Uterus (tissue), 4 donors: ENCODE measurements at places on chromosomes 6 and 20. TPM values are rescaled to one million over a fixed set of nuclear protein-coding genes. Genes with fewer than 3 reads are reported as not detected.

E2F1 gene
- total RNA-seq, result not detected

PNLDC1 gene
- total RNA-seq, result not detected

FLRT3 gene
- 5.2 TPM for total RNA-seq

CENPW gene
- total RNA-seq, result not detected

OR2W1 gene
- total RNA-seq, result not detected

KIFC1 gene
- 20.0 TPM for total RNA-seq

RHAG gene
- total RNA-seq, result not detected

DNA sequence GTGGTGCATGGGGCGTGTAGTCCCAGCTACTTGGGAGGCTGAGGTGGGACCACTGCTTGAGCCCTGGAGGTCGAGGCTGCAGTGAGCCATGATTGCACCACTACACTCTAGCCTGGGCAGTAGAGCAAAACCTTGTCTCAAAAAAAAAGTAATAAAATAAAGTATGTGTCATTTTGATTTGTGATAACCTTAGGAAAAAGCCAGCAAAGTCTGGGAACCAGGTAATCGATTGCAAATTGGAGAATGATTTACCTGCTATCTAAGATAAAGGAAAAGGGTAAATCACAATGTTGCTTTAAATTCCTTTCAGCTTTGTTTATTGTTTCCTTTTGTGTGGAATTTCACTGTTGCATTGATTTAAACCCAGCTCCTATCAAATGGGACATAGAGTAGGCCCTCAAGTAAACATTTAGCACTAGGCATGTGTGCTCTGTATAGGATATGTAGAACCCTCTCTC, 59.0 kb downstream of the SGK1 start:
- H3K27ac ChIP-seq, result no peak overlapping the region
- H3K4me1 ChIP-seq, result no peaks in the 10 kb centered on the region
- H3K36me3 ChIP-seq, result no peaks in the 10 kb centered on the region
- no peak overlapping the region for H3K4me3 ChIP-seq

- H3K4me1 ChIP-seq, result no peaks in the 10 kb centered on the region
- no peak overlapping the region for H3K27ac ChIP-seq
- no peak for DNase-seq
- no peaks in the 10 kb centered on the region for H3K36me3 ChIP-seq
Measured at GRCh38 chr6:161829291-161829729, 555.4 kb upstream of the AGPAT4 start.

- H3K27ac ChIP-seq, result no peak overlapping the region
- H3K36me3 ChIP-seq, result no peaks in the 10 kb centered on the region
- no peak overlapping the region for H3K4me3 ChIP-seq
- H3K4me1 ChIP-seq, result no peaks in the 10 kb centered on the region
- H3K27me3 ChIP-seq, result no peaks in the 10 kb centered on the region
Measured at GRCh38 chr6:148557796-148558321, 189.0 kb upstream of the UST start.

GRCh38 chr20:4260102-4260501, 244.7 kb upstream of the RNF24 start:
- DNase-seq, result no peak
- no peak overlapping the region for H3K4me3 ChIP-seq
- H3K4me1 ChIP-seq, result no peaks in the 10 kb centered on the region
- H3K27ac ChIP-seq, result no peak overlapping the region

DNA sequence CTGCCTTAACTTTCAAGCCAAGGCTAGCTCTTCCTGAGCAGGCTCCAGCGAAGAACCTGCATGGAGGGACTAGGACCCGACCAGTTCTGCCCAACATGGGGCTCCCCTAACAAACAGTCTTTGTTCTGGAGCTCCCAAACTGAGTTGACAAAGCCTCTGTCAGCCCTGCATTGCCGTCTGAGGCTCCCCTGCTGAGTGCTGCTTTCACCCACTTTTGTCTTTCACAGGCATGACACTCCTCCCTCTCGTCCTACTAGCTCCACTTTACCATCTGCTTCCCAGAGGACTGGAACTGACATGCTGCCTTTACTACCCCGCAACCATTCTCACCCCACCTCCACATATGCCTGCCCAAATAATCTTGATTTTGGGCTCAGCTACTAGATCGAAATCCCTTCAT, 45.1 kb upstream of the B4GALT5 start:
- no peak overlapping the region for H3K4me3 ChIP-seq
- no peaks in the 10 kb centered on the region for H3K36me3 ChIP-seq
- no peak for DNase-seq
- H3K27ac ChIP-seq, result no peak overlapping the region
- no peaks in the 10 kb centered on the region for H3K4me1 ChIP-seq

- no peaks in the 10 kb centered on the region for H3K27me3 ChIP-seq
Measured at GRCh38 chr20:12786276-12786675, 222.5 kb upstream of the SPTLC3 start.

GRCh38 chr20:4108495-4109306, 93.3 kb upstream of the RNF24 start:
- no peaks in the 10 kb centered on the region for H3K4me1 ChIP-seq
- no peak overlapping the region for H3K27ac ChIP-seq

- no peaks in the 10 kb centered on the region for H3K36me3 ChIP-seq
- no peaks in the 10 kb centered on the region for H3K4me1 ChIP-seq
- no peak overlapping the region for H3K27ac ChIP-seq
- H3K27me3 ChIP-seq, result no peaks in the 10 kb centered on the region
- no peak for DNase-seq
Measured at GRCh38 chr6:36743538-36744303, 46.1 kb downstream of the RAB44 start.

DNA sequence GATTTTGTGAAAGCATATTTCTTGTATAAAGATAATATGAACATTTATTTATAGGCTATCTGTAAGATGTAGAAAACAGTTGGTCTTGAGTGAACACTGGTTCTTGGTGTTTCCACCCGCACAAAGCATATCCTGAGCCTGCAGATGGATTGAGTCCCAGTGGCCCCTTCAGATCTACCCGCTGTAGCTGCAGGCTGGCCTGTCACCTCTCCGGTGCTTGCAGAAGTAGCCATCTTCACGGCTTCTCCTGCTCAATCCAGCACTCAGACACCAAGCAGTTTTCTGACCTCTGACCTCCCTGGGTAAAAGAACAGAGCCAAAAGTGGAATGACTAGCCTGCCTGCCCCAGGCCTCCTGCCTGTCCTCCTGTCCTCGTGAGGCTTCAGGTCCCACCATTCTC, 22.7 kb downstream of the LYRM2 start:
- no peaks in the 10 kb centered on the region for H3K36me3 ChIP-seq
- no peak for DNase-seq
- no peak overlapping the region for H3K27ac ChIP-seq
- no peaks in the 10 kb centered on the region for H3K4me1 ChIP-seq
- no peak overlapping the region for H3K4me3 ChIP-seq

- no peaks in the 10 kb centered on the region for H3K36me3 ChIP-seq
- no peak overlapping the region for H3K27ac ChIP-seq
- H3K4me1 ChIP-seq, result no peaks in the 10 kb centered on the region
- no peaks in the 10 kb centered on the region for H3K27me3 ChIP-seq
- no peak for DNase-seq
Measured at GRCh38 chr6:89272596-89272995, 42.5 kb downstream of the GABRR2 start.

GRCh38 chr6:118391086-118391485, 157.0 kb upstream of the PLN start:
- no peaks in the 10 kb centered on the region for H3K27me3 ChIP-seq
- DNase-seq, result no peak
- no peak overlapping the region for H3K4me3 ChIP-seq
- no peaks in the 10 kb centered on the region for H3K4me1 ChIP-seq

DNA sequence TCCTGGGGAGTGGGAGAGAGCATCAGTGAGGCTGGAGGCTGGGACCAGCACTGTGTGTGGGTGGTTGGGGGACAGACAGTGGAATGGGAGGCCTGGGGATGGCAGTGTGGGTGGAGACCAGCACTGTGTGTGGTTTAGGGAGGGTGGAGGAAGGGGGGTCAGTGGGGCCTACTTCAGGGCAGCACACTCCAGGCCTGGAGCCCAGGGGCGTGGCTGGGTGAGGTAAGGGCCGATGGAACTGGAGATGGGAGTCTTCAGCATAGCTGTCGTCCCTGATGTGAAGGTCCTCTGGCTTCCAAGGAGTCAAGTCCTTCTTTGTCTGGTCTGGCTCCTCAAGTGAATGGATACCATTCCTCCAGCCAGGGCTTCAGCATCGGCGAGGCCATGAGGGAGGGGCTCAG, 18.6 kb downstream of the KCNK17 start:
- H3K27ac ChIP-seq, result no peak overlapping the region
- H3K36me3 ChIP-seq, result no peaks in the 10 kb centered on the region
- no peaks in the 10 kb centered on the region for H3K27me3 ChIP-seq
- no peak for DNase-seq
- H3K4me3 ChIP-seq, result no peak overlapping the region
- H3K4me1 ChIP-seq, result no peaks in the 10 kb centered on the region

DNA sequence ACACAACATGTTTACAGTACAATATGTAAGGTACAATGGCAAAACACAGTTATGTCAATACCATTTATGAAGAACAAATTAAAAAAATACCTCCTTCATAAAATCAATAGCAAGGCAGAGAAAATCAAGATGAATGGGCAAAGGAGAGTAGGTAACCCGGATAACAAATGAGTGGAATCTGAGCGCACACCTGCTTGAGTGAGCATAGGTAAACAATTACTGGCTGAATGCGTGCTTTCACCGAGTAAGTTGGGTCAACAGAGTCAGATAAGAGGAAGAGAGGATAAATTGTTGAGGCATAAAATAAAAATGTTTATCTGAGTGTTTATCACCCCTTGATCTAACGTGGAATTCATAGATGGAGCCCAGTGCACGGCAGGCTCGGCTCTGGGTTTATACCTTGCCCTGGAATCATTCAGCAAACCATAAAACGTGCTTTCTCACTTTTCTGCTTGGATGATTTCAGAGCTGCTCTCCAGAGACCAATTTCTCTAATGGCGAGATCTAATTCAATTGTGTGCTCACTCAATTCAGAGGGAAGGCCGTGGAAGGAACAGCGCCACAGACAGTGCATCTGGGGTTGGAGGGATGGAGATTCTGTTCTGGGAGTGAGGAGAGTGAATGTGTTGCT, 224.8 kb upstream of the MAP3K7 start:
- no peaks in the 10 kb centered on the region for H3K27me3 ChIP-seq
- H3K36me3 ChIP-seq, result no peaks in the 10 kb centered on the region
- no peak for DNase-seq
- H3K4me3 ChIP-seq, result no peak overlapping the region
- H3K4me1 ChIP-seq, result no peaks in the 10 kb centered on the region

DNA sequence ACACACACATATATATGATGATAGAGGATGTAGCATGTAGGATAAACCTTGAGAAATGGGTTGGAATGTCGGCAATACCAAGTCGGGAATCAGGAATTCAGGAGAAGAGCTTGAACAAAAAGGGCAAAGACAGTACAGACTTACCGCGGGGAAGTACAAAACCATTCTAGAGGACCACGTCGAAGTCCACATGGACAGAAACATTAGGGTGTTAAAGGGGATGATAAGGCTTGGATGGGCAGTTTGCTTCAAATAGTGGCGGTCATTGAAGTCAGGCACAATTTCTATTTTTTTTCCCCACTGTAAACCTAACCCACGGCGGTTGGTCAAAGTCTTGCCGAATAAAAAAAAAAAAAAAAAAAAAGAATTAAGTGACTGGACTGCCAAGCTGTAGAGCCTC, 766 bp upstream of the NUS1 start:
- H3K4me1 ChIP-seq, result no peaks in the 10 kb centered on the region
- H3K4me3 ChIP-seq, result peak overlapping the region; percentile 79
- H3K36me3 ChIP-seq, result no peaks in the 10 kb centered on the region
- no peak for DNase-seq
- peak overlapping the region; percentile 82 for H3K27ac ChIP-seq

DNA sequence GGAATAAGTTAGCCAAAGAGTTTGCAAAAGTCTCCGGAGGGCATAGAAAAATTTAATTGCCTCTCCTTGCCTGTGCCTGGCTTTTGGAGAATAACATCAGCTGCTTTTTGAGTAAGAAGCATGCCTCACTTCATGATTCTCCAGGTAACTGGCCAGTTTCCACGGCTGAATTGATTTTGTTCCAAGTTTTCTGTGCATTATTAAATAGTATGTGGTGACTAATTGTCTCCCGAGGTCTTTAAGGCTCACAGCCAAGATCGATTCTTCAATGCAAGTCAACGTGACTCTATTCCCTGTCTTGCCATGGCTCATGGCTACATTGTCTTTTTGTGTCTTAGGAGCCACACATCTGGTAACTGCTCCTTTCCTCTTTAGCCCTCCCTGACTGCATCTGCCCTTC, 54.2 kb downstream of the CNR1 start:
- H3K36me3 ChIP-seq, result no peaks in the 10 kb centered on the region
- no peak overlapping the region for H3K4me3 ChIP-seq
- DNase-seq, result no peak
- H3K27ac ChIP-seq, result no peak overlapping the region

GRCh38 chr6:153668758-153669157, 370.3 kb upstream of the OPRM1 start:
- no peak for DNase-seq
- no peak overlapping the region for H3K4me3 ChIP-seq
- no peaks in the 10 kb centered on the region for H3K4me1 ChIP-seq
- H3K27ac ChIP-seq, result no peak overlapping the region

GRCh38 chr6:159680104-159680503, 12.9 kb downstream of the SOD2 start:
- no peak overlapping the region for H3K4me3 ChIP-seq
- no peaks in the 10 kb centered on the region for H3K36me3 ChIP-seq
- DNase-seq, result no peak
- no peaks in the 10 kb centered on the region for H3K4me1 ChIP-seq
- no peak overlapping the region for H3K27ac ChIP-seq

- DNase-seq, result peak; percentile 12
- H3K27ac ChIP-seq, result peak overlapping the region; percentile 87
- no peaks in the 10 kb centered on the region for H3K36me3 ChIP-seq
- no peaks in the 10 kb centered on the region for H3K27me3 ChIP-seq
Measured at GRCh38 chr6:44020664-44021425, 106.4 kb downstream of the MRPL14 start.

GRCh38 chr6:158572653-158573541, 13.0 kb downstream of the TMEM181 start:
- no peaks in the 10 kb centered on the region for H3K36me3 ChIP-seq
- no peak overlapping the region for H3K4me3 ChIP-seq
- H3K4me1 ChIP-seq, result no peaks in the 10 kb centered on the region
- DNase-seq, result no peak
- H3K27ac ChIP-seq, result no peak overlapping the region

- peaks cover 67% of the 10 kb centered on the region for H3K4me1 ChIP-seq
- no peaks in the 10 kb centered on the region for H3K36me3 ChIP-seq
- no peak for DNase-seq
- peak overlapping the region; percentile 86 for H3K27ac ChIP-seq
- H3K27me3 ChIP-seq, result no peaks in the 10 kb centered on the region
Measured at GRCh38 chr6:108588586-108588985, 27.9 kb downstream of the FOXO3 start.

- H3K4me1 ChIP-seq, result peaks cover 29% of the 10 kb centered on the region
- H3K27ac ChIP-seq, result peak overlapping the region; percentile 88
- H3K36me3 ChIP-seq, result no peaks in the 10 kb centered on the region
- H3K4me3 ChIP-seq, result peak overlapping the region; percentile 90
Measured at GRCh38 chr20:1393507-1393882, 641 bp upstream of the FKBP1A start.

DNA sequence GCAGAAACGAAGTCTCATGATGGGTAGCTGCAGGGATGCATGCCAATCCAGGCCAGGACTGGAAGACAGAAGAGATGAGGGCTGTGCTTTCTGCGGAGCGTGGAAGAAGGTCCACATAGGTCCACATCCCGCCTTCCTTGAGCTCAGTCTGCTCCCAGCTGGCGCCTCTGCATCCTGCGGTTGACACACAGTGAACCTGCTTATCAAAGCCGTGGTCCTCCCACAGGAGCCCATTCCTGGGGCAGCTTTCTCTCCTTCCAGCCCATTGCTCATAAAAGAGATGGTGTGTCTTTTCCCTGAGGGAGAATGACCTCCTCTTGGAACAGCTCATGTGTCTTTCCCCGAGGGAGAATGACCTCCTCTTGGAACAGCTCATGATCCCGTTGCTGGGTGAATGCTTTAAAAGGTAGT, 225.4 kb downstream of the CDH4 start:
- no peaks in the 10 kb centered on the region for H3K4me1 ChIP-seq
- no peak for DNase-seq
- no peak overlapping the region for H3K4me3 ChIP-seq
- no peaks in the 10 kb centered on the region for H3K36me3 ChIP-seq
- no peaks in the 10 kb centered on the region for H3K27me3 ChIP-seq
